ENCODE measurements at places on chromosomes 11 and 22. TPM values are rescaled to one million over a fixed set of nuclear protein-coding genes. Genes with fewer than 3 reads are reported as not detected.

CDC42BPG gene
- 7.4 TPM for total RNA-seq

DNA sequence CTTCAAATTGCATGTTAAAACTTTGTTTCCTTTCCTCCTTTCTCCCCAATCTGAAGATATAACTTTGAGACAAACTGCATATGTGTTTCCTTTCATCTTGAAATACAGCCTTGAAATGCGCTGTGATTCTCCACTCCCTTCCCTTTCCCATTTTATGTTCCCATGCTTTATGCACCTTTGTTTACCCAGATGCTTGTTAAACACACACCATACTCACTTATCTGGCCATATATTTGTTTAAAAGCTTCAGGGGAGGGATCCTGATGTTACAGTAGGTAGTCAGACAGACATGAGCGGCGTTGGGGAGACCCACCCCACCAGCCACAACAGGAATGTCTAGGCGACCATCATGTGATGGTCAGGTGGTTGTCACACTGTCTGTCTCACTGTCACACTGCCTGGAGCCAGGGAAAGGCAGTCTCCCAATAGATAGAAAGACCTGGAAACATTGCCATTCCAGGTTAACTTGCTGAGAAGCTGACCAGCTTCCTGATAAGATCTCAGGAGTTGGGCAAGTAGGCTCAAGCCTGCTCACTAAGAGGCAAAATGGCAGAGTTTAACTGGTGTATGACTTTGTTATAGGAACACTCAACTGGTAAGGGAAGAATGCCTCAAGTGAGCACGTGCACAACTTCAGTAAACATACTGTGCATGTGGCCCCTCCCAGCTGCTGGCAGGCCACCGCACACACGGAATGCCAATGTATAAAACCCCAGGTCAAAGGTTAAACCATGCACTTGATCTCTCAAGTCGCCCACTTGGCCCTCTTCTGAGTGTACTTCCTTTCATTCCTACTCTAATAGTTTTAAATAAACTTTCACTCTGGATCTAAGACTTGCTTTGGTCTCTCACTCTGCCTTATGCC is 23.5 kb upstream of the MSANTD2 start:
- DNase-seq, result no peak

- no peak for DNase-seq
Measured at GRCh38 chr11:121577106-121577848, 124.5 kb upstream of the SORL1-AS1 start.

DNA sequence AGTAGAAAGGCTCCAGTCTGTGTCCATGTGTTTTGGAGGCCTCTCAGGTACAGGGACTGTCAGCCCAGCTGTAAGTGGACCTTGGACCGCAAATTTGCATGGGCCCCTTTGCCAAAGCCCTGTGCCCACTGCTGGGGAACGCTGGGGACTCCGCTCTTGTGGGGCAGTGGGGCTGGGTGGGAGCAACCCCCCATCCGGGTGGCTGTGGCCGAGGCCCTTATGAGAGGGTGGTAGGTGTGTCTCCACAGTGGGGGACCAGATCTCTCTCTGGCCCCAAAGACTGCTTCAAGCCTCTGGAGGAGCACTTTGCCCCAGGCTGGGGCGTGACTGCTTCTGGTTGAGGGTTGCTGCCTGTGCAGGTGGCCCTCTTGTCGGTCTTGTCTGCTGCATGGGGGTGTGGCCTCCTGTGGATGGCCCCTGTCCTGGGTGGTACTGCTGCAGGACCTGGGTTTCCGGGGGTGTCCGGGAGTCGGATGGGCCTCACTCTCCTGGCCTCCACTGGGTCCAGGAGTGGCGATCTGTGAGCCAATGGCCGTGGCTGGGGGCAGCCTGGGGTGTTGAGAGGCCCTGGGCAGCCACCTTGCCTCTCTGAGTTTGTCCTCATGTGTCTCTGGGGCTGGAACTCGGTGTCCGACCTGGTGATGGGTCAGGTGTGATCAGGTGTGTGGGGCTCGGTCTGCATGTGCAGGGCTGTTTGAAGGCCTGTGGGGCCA is 15.9 kb downstream of the KCNQ1 start:
- DNase-seq, result no peak

GRCh38 chr22:40383905-40384304 is 13.5 kb downstream of the SGSM3 start:
- no peak for DNase-seq

GRCh38 chr11:110518809-110519514 is 89.2 kb downstream of the FDX1 start:
- DNase-seq, result no peak

DNA sequence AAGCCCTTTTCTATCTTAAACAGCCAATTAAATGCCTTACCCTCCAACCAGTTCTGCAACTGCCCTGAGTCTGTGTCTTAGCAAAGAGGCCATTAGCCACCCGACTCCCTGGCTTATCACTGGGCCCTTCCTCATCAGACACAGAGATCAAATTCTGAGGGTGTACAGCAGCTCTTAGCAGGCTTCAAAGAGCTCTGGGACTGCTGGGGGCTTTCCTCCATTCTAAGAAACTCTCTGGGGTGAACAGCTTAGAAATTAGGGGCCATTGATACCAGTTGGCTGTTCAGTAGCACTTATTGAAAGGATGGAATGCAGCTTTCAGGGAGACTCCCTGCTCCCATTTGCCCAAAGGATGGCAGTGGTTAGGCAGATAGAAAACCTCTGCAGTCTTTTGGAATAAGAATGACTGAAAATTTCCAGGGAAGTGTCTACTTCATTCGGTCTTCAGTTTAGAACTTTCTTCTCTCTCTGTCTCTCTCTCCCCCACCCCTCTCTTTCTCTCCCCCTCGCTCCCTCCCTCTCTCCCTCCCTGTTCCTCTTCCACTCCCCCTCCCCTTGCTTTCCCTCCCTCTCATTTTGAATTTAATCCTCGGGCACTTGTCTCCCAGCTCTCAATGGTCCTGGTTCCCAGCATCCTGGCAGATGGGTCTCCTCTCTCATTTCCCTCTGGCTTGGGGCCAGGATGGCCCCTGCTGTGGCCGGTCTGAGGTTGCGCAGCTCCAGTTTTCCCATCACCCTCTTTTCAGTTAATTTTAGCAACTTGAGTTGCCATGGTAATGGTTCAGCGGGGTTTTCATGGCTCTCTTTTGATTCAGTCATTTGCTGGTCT is 76.4 kb downstream of the COMMD9 start:
- DNase-seq, result no peak

Measured in K562 (cell line).